ENCODE measurements at places on chromosomes 13 and 19.
A peak's percentile ranks its signal among the peaks of the same experiment; 100 is the strongest.

DNA sequence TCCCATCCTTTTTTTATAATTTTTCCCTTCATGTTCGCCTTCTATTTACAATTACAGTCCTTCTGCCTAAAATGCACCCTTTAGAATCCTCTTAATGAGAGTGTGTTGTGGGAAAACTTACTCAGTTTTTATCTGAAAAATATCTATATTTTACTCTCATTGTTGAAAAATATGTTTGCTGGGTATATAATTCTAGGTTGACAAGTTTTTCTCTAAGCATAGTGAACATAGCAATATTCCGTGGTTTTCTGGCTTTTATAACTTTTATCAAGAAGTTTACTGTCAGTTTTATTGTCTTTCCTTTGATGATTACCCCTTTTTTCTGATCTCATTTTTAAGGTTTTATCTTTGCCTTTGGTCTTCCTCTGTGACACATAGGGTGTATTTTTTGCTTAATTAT lies 57.3 kb downstream of the UQCRFS1 start:
- no peak for DNase-seq

- no peak for DNase-seq
These were observed 32.0 kb upstream of the GARRE1 start for GRCh38 chr19:34222386-34222785.

- no peak for DNase-seq
These were observed 381.2 kb downstream of the ITGBL1 start for GRCh38 chr13:101833671-101834070.

DNA sequence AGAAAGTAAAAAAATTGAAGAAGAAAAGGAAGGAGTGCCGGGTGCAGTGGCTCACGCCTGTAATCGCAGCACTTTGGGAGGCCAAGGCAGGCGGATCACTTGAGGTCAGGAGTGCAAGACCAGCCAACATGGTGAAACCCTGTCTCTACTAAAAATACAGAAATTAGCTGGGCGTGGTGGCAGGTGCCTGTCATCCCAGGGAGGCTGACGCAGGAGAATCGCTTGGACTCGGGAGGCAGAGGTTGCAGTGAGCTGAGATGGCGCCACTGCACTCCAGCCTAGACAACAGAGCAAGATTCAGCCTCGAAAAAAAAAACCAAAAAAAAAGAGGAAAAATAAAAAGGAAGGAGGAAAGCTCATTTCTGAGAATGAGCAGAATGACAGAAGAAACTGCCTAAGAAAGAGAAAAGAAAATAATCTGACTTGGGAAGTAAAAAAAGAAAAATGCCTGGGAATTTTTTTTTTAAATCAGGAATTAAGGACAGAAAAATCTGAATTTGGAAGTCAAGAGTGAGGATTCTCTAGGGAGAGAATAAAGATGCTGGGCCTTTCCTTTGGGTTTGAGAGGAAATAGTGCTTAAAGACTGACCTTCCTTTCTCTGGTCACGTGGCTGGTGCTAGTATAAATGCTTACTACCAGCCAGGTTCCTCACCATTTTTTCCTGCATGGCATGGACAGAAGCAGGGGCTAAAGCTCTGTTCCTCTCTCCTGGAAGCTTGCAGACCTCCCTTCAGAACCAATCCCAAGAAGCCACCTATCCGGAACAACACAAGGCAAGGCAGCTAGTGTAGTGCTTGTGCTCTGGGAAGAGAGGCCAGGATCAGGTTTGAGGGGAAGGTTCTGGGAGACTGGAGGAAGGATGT lies at the start of gene FFAR2:
FFAR2 (plus strand) TSS at position 652 of the 864 bp plus-strand sequence. CDS start 1,458 bp downstream, outside the sequence.
- no peak for DNase-seq

- no peak for DNase-seq
These were observed 1191.4 kb downstream of the UQCRFS1 start for GRCh38 chr19:28021259-28022185.

- peak; percentile 39 for DNase-seq
These were observed 1.4 kb upstream of the PAN3 start for GRCh38 chr13:28136916-28137315.

GRCh38 chr19:19269952-19270694 lies 3.0 kb downstream of the TM6SF2 start:
- no peak for DNase-seq

DNA sequence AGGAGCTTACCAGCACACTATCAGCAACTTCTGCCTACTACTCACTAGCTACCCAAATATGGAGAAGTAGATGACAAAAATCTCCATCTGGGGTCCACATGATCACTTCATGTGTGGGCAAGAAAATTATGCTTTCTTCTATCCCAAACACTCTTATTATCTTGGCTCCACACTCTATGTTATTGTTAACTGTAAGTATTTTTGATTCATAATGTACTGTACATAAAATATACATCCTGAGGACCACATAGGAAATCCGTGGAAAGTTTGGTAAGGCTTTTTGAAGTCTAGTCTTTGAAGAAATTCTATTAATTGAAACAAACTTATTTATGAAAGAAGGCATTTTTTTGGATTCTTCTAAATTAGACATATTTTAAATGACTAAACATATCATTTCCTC lies 378.8 kb downstream of the DACH1 start:
- no peak for DNase-seq

DNA sequence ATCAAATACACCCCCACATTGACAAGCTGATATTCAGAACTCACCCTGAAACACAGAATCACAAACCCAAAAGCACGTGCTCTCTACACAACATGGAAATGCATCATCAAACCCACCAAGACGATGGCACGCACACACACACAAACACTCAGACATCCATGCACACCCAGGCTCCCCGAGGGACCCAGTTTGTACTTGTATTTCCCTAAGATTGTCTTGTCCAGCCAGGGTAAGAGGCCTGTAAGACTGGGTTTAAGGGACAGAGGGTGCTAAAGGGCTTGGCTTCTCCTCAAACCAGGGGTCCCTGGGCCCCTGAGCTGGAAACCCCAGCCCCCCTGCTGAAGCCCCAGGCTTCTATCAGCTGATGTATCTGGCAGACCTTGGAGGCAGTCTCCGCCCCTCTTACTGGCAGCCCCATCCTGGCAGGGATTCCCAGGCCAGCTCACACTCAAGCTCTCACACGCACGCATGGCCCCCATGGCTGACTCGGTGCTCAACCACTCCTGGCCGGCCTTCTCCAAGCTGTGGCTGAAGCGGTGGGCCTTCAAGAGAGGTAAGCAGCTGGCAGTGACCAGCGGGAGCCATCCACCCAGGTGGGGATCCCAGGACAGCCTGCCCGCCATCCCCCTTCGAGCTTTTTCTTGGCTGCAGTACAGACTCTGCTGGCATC lies 6.5 kb downstream of the ARHGEF18 start:
- DNase-seq: no peak

- peak; percentile 77 for DNase-seq
These were observed 1.5 kb upstream of the HCN2 start for GRCh38 chr19:588093-588740.

DNA sequence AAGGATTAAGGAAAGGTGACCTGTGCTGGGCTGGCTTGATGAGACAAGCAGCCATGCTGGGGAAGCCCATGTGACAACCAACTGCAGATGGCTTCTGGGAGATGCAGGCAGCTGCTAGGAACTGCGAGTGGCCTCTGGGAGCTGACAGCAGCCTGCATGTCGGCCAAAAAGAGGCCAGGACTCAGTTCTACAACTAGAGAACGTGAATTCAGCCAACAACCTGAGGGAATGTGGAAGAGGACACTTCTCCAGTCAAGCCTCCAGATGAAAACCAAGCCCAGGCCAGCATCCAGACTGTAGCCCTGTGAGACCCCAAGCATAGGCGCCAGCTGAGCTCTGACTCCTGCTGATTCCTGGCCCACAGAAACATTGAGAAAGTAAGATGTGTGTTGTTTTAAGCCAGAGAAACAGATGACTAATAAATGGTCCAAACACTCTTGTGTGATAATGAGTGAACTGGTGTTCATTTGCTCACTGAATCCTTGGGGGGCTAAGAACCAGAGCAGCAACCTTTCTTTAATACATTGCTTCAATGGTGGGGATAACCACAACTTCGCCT lies 45.0 kb downstream of the SLC7A1 start:
- no peak for DNase-seq
